Stimulated activated CD4-positive, alpha-beta T cell treated with anti-CD3 and anti-CD28 coated beads, Interleukin-1b, Interleukin-23, amount 100 ng/mL, for 24 hours (primary cell): ENCODE measurements at places on chromosomes 5 and 9.

- DNase-seq: no peak
These were observed 98.9 kb downstream of the CEMIP2 start for GRCh38 chr9:71669284-71669995.

GRCh38 chr5:64678374-64678773 lies 11.9 kb upstream of the SHISAL2B start:
- no peak for DNase-seq

GRCh38 chr9:125447202-125447802 lies 185.7 kb downstream of the GAPVD1 start:
- no peak for DNase-seq

DNA sequence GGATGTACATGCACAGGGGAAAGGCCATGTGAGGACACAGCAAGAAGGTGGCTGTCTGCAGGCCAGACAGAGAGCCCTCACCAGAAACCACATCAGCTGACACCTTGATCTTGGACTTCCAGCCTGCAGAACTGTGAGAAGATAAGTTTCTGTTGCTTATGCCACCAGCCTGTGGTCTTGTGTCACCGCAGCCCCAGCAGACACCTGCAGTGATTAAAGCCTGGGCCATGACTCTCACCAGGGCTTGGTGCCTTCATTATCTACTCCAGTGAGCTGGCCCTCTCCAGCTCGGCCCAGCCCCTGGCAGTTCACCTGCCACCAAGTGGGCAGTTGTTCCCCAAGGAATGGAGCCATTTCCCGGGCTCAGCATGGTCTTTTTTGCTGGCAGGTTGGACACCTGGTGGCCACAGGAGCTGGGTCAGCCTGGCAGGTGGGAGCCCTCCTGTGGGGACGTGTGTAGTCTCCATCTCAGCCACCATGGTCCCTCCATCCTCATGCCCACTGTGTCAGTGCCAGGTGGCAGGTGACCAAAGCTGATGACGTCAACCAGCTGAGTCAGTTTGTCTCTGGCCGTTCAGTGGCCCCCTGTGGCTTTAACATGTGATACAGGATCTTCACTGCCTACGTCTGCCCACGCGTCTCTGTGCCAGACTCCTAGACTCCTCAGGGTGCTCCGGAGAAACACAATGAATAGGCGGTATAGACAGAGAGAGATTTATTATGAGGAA lies 99.9 kb upstream of the PPP1R26 start:
- no peak for DNase-seq

DNA sequence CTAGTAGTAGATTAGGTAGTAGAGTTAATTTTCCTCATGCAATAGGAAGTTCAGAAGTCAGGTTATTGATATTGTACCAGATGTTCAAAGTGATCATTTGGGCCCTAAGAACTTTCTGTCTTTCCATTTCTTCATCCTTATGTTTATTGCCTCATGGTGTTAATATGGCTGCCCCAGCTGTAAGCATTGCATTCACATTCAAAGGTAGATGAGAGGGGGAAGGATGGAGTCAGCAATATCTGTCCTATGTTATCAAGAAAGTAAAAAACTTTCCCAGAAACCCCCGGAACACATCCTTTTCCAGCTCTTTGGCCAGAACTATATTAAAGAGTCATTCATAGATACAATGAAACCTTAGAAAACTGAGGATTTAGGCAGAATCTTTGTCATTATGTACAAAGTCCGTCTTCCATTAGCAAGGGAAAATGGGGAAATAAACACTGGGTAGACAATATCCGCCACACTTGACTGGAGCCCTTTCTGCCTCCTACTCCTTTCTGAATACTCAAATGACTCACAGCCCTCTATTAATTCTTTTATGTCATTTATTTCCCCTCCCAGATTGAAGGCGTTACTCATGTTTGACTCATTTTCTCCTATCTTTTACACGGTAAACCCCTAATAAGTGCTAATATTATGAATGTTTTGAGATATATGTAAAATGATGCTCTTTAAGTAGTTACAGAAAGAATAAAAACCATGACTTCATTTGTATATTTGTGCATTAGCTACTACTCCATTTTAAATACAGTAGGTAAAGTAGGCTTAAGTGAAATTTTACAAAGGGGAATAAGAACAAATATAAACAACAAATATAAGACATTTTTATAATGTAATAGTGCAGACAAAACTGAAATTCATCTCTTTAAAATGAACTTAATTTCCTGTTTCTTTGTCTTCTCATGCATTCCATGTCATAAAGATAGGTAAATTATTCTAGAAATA lies 127.6 kb downstream of the SLF1 start:
- DNase-seq: no peak

DNA sequence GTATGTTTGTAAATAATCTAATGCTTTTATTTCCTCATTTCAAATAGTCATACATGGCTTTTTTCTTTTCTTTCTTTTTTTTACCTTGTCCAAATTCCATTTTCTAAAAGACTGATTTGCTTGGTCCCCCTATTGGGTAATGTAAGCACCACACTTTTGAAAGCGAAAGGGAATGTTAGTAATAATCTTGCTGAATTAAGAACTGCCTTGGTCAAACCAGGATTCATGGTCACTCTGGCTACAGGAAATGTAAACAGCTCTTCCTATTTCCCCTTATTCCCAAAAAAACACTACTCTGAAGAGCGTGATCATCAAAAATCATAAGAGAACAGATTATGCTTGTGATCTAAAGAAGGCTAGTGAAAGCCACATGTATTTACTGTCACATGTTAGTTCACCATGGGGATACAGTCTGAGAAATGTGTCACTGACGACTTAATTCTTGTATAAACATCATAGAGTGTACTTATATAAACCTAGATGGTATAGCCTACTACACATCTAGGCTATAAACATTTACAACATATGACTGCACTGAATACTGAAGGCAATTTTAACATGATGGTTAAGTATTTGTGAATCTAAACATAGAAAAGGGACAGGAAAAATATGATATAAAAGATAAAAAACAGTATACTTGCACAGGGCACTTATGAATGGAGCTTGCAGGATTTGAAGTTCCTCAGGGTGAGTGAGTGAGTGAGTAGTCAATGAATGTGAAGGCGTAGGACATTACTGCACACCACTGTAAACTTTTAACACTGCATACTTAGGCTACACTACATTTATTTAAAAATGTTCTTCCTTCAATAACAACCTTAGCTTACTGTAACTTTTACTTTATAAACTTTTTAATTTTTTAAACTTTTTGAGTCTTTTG lies 75.3 kb downstream of the HMGCR start:
- no peak for DNase-seq

GRCh38 chr5:88841212-88841611 lies 41.8 kb downstream of the MEF2C start:
- DNase-seq: no peak
